ENCODE measurements at places on chromosomes 12 and 14.

- DNase-seq, result peak; percentile 80
These were observed 567.7 kb downstream of the LRFN5 start for GRCh38 chr14:42174357-42174756.

GRCh38 chr14:99418242-99418641 is 62.4 kb downstream of the SETD3 start:
- no peak for DNase-seq

DNA sequence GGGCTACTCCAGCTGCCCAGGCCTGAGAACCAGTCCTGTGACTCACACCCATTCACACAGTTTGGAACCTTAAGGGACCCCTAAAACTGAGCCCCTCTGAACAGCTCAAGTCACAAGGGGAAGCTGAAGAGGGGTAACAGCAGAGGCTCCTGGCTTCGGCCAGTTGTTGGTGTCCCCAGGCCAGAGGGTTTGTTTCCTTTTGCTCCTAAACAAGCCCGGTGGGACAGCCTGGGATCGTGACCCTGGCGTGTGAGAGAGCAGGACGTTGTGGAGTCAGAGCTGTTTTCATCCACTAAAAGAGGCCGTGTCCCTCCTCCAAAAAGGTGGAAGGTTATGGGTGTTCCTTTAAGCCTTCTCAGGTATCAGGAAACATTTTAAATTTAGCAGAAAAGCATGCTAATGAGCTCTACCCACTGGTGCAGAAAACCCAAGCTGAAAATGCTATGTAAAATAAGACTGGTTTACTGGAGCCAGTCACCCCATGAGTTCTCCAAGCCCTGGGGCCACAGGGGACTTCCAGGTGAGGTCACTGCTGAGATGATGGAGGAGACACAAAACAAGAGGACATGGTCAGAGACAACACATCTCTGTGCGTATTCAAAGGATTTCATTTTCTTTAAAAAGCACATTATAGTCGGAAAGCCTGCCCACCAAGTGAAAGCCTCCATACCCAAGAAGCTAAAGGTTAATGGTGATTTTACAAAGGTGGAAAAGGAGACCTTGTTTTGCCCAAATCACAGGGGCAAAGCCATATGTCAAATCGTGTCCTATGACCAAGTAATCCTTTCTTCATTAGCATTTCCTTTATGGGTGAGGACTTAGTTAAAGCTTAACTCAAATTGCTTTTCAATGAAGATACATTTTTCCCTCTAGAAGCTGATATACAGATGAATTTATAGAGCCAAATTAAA is 14.1 kb downstream of the PRKAB1 start:
- DNase-seq, result no peak

GRCh38 chr12:64618953-64619590 is 8.8 kb downstream of the RASSF3 start:
- DNase-seq, result no peak

GRCh38 chr12:59067083-59067482 is 146.8 kb upstream of the LRIG3 start:
- DNase-seq, result no peak

GRCh38 chr12:64933791-64934190 is 109.3 kb downstream of the TBC1D30 start:
- DNase-seq, result no peak

GRCh38 chr12:47846294-47846996 is 26.7 kb upstream of the HDAC7 start:
- DNase-seq, result no peak

DNA sequence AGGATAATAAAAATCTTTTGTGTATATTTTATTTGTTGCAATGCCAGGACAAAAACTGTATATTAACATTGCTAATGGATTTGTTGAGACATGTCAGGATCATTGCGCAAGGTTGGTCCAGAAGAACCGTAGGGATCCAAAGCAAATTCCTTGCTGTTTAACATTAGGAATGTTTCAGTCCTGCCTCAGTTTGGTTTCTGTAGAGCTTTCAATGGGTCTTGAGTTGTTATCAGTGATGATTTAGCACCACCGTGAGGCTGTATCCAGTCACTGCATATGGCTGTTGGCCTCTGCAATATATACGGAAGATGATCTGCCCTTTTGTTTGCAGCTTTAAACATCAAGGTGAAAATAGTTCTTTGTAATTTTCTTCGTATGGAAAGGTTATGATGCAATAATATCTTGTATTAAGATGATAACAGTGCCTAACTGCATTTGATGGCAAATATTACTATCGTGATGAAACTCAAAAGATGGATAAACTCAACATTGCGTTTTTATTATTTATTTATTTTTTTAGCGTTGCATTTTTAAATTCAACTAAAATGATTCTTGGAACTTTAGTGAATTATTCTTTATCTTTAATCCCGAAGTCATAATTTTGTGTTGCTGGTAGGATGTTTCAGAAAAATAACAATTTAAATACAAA is 231.2 kb downstream of the AKAP6 start:
- DNase-seq, result peak; percentile 48

- DNase-seq, result peak; percentile 80
These were observed at the start of gene LRRC43 for GRCh38 chr12:122182887-122183587. Gene LRRC43 (plus strand): TSS chr12:122183123. CDS start chr12:122183145, 22 bp downstream.

Data from NCI-H1436 (cell line).